DMS 273 treated with DMSO at 0.1 percent for 48 hours (cell line): ENCODE measurements at places on chromosomes 1 and 21.

- DNase-seq: no peak
Measured at GRCh38 chr1:205811660-205812059, 1.3 kb downstream of the SLC41A1 start.

GRCh38 chr1:55588309-55588708 is 373.1 kb upstream of the USP24 start:
- DNase-seq: no peak

GRCh38 chr1:35532497-35533223 is 24.5 kb downstream of the KIAA0319L start:
- no peak for DNase-seq

DNA sequence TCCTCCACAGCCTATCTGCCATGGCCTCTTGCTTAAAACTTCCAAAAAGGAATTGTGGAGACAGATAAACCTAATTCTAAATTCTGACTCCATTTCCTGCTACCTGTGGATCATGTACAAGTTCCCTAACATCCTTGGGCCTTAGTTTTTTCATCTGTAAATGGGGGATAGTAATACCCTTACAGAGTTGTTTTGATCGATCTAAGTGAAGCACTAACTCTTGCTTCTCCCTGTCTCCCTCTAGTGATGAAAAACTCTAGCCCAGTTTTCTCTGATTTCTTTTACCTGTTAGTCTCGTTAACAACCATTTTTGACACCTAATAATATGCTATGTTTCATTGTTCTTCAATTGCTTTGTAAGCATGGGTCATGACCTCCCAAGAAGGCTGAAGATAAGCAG is 65.9 kb downstream of the TM2D1 start:
- no peak for DNase-seq
